ENCODE measurements at places on chromosomes 3 and 15. TPM values are rescaled to one million over a fixed set of nuclear protein-coding genes. Genes with fewer than 3 reads are reported as not detected.

The SLC30A4 gene
- total RNA-seq = 11.2 TPM

The MYO5A gene
- 79.5 TPM for total RNA-seq

The ZBTB47 gene
- total RNA-seq = 21.8 TPM

The CPA3 gene
- total RNA-seq = not detected

The SAXO2 gene
- 3.6 TPM for total RNA-seq

The CFAP161 gene
- not detected for total RNA-seq

The KIF15 gene
- total RNA-seq = 3.7 TPM

The CMTM8 gene
- 2.9 TPM for total RNA-seq

The TBC1D21 gene
- total RNA-seq = not detected

The GRAMD1C gene
- 2.5 TPM for total RNA-seq

The FGD5 gene
- not detected for total RNA-seq

The VWA5B2 gene
- total RNA-seq = 0.19 TPM

The CCNB2 gene
- 37.4 TPM for total RNA-seq

The C3orf22 gene
- not detected for total RNA-seq

The P2RY12 gene
- not detected for total RNA-seq

The SELENOK gene
- 16.8 TPM for total RNA-seq

The IMPG2 gene
- 0.50 TPM for total RNA-seq

The SLC24A5 gene
- total RNA-seq = not detected

The IL16 gene
- total RNA-seq = 2.3 TPM

The IQCF5 gene
- total RNA-seq = not detected

The MUC20 gene
- 0.64 TPM for total RNA-seq

The GPR15 gene
- not detected for total RNA-seq

The TCAIM gene
- total RNA-seq = 21.7 TPM

The CLDN16 gene
- total RNA-seq = 0.33 TPM
